ENCODE measurements at places on chromosomes 4 and X. TPM values are rescaled to one million over a fixed set of nuclear protein-coding genes. Genes with fewer than 3 reads are reported as not detected.

The CLDN34 gene
- not detected for total RNA-seq

The CT45A1 gene
- not detected for total RNA-seq

The NEXMIF gene
- total RNA-seq, result 6.6 TPM

The ARAP2 gene
- total RNA-seq, result 12.4 TPM

The KLHL34 gene
- 0.73 TPM for total RNA-seq

The ZMAT1 gene
- total RNA-seq, result 4.3 TPM

The STIM2 gene
- 10.7 TPM for total RNA-seq

The ANKRD50 gene
- total RNA-seq, result 28.3 TPM

The TKTL2 gene
- not detected for total RNA-seq

The TSPAN5 gene
- total RNA-seq, result 13.3 TPM

The REELD1 gene
- total RNA-seq, result not detected

The PFKFB1 gene
- total RNA-seq, result not detected

The CHRDL1 gene
- total RNA-seq, result 320 TPM

The EMCN gene
- 23.8 TPM for total RNA-seq

GRCh38 chrX:148664995-148665394 is 164.6 kb downstream of the AFF2 start:
- no peak overlapping the region for H3K27ac ChIP-seq
- no peaks in the 10 kb centered on the region for H3K36me3 ChIP-seq
- no peak for ATAC-seq
- no peak overlapping the region for H3K4me3 ChIP-seq

DNA sequence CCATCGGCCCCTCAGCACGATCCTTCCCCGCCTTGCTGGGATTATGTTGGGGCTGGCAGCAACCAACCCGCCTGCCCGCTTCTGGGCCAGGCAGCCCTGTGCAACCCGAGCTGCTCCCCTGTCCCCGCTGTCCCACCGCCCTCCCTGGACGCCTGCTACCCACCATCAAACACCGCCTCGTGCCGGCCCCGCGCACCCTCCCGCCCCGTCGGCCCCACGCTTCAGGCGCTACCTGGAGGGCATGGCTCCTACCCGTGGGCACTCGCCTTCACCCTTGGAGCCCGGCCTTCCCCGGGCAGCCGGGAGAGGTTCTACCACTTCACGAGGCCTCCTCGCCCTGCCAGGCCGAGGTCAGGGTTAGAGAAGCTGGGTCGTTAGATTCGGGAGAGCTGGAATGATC is 37.0 kb downstream of the TKTL1 start:
- no peak overlapping the region for H3K4me3 ChIP-seq
- no peaks in the 10 kb centered on the region for H3K4me1 ChIP-seq
- no peak for ATAC-seq
- H3K36me3 ChIP-seq, result no peaks in the 10 kb centered on the region
- no peak overlapping the region for H3K27ac ChIP-seq

DNA sequence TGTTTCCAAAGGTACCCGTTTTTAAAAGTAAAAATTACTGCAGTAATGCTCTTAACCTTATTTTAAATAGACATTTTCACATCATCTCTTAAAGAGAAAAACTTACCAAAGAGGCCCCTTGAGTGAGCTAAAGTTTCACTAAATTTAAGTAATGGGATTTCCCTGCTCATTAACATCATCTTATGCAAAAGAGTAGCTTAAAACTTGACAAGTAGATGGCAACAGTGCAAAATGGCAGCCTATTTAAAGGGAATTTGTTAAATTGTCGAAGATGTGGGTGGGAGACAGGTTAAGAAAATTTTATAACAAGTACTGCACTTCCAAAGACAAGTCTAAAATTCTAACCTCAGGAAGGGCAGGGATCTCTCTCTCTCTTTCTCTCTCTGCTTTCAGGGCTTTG is 271.7 kb upstream of the LDB2 start:
- H3K4me3 ChIP-seq, result no peak overlapping the region
- H3K27me3 ChIP-seq, result no peaks in the 10 kb centered on the region
- no peaks in the 10 kb centered on the region for H3K4me1 ChIP-seq
- H3K27ac ChIP-seq, result no peak overlapping the region
- H3K36me3 ChIP-seq, result no peaks in the 10 kb centered on the region
- ATAC-seq, result no peak

GRCh38 chr4:11724731-11725130 is 296.0 kb upstream of the HS3ST1 start:
- H3K4me3 ChIP-seq, result no peak overlapping the region
- no peak overlapping the region for H3K27ac ChIP-seq
- H3K27me3 ChIP-seq, result no peaks in the 10 kb centered on the region
- no peaks in the 10 kb centered on the region for H3K36me3 ChIP-seq
- ATAC-seq, result no peak

DNA sequence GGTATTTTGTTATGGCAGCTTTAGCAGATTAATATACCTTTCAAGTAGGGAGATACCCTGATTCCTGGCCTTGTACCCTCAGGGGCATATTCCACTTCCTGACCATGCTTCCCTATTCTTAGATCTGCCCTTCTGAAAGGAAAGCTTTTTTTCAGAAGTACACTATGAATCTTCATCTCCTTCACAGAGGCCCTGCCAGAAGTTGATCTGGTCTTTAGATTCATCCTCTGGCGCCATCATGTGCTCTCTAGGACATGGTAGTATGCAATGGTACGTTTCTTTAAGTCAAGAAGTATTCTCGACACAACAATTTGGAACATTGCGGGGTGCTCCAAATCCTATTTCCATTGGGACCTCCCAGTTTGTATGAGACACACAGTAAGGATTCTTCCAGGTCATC is 39.6 kb upstream of the DIPK2B start:
- no peak for ATAC-seq
- H3K4me3 ChIP-seq, result no peak overlapping the region
- H3K36me3 ChIP-seq, result no peaks in the 10 kb centered on the region
- H3K27ac ChIP-seq, result no peak overlapping the region

- no peak for ATAC-seq
- no peaks in the 10 kb centered on the region for H3K4me1 ChIP-seq
- H3K4me3 ChIP-seq, result no peak overlapping the region
- no peaks in the 10 kb centered on the region for H3K27me3 ChIP-seq
- no peaks in the 10 kb centered on the region for H3K36me3 ChIP-seq
- H3K27ac ChIP-seq, result no peak overlapping the region
Measured at GRCh38 chr4:26473893-26474292, 16.4 kb downstream of the CCKAR start.

- H3K36me3 ChIP-seq, result no peaks in the 10 kb centered on the region
- no peak overlapping the region for H3K27ac ChIP-seq
- no peak overlapping the region for H3K4me3 ChIP-seq
- no peaks in the 10 kb centered on the region for H3K27me3 ChIP-seq
- no peak for ATAC-seq
Measured at GRCh38 chrX:150005027-150005426, 66.7 kb upstream of the EOLA2 start.

- no peak overlapping the region for H3K4me3 ChIP-seq
- ATAC-seq, result no peak
- peaks cover 12% of the 10 kb centered on the region for H3K27me3 ChIP-seq
Measured at GRCh38 chr4:110654254-110654635, 31.4 kb upstream of the PITX2 start.

- no peaks in the 10 kb centered on the region for H3K36me3 ChIP-seq
- peak overlapping the region; percentile 29 for H3K27ac ChIP-seq
- H3K27me3 ChIP-seq, result no peaks in the 10 kb centered on the region
- H3K4me1 ChIP-seq, result peaks cover 21% of the 10 kb centered on the region
- peak; percentile 74 for ATAC-seq
Measured at GRCh38 chr4:123248085-123248659, 148.4 kb upstream of the SPRY1 start.

GRCh38 chr4:5882947-5883346 is 9.9 kb downstream of the CRMP1 start:
- H3K27ac ChIP-seq, result no peak overlapping the region
- peaks cover 81% of the 10 kb centered on the region for H3K27me3 ChIP-seq
- ATAC-seq, result no peak
- H3K36me3 ChIP-seq, result no peaks in the 10 kb centered on the region

DNA sequence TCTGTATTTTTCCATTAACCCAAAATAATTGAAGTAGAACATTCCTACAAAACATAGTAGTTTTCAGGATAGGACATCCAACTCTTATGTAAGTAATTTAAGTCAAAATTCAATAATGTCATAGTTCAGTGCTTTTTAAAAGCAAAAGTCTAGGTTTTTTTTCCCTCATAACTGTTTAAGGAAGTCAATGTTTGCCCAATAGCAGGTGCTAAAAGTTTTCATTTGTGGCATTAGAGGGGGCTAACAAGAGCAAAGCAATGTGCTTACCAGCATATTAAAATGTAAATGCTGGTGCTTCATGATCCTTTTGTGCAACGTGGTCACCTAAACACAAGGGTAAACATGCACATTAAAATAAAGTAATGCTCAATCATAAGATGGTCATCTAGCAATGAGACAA is 155.2 kb upstream of the PPP1R2C start:
- no peak for ATAC-seq
- H3K4me3 ChIP-seq, result no peak overlapping the region
- H3K36me3 ChIP-seq, result no peaks in the 10 kb centered on the region
- no peak overlapping the region for H3K27ac ChIP-seq
- H3K27me3 ChIP-seq, result no peaks in the 10 kb centered on the region

- H3K4me1 ChIP-seq, result no peaks in the 10 kb centered on the region
- H3K4me3 ChIP-seq, result no peak overlapping the region
- H3K36me3 ChIP-seq, result peaks cover 50% of the 10 kb centered on the region
- no peak for ATAC-seq
- no peak overlapping the region for H3K27ac ChIP-seq
Measured at GRCh38 chrX:64321507-64321906, 73.7 kb downstream of the MTMR8 start.

- no peaks in the 10 kb centered on the region for H3K27me3 ChIP-seq
- H3K27ac ChIP-seq, result no peak overlapping the region
- H3K4me1 ChIP-seq, result no peaks in the 10 kb centered on the region
- no peaks in the 10 kb centered on the region for H3K36me3 ChIP-seq
- H3K4me3 ChIP-seq, result no peak overlapping the region
- ATAC-seq, result no peak
Measured at GRCh38 chrX:21503593-21503992, 129.4 kb downstream of the CNKSR2 start.

- no peak overlapping the region for H3K27ac ChIP-seq
- no peaks in the 10 kb centered on the region for H3K27me3 ChIP-seq
- no peaks in the 10 kb centered on the region for H3K36me3 ChIP-seq
- no peak overlapping the region for H3K4me3 ChIP-seq
Measured at GRCh38 chr4:158129694-158130093, 43.1 kb downstream of the GASK1B start.

- peaks cover 10% of the 10 kb centered on the region for H3K4me1 ChIP-seq
- no peaks in the 10 kb centered on the region for H3K27me3 ChIP-seq
- no peak for ATAC-seq
Measured at GRCh38 chr4:2290974-2291704, 29.2 kb upstream of the MXD4 start.

- H3K4me1 ChIP-seq, result no peaks in the 10 kb centered on the region
- ATAC-seq, result no peak
- H3K36me3 ChIP-seq, result no peaks in the 10 kb centered on the region
- H3K4me3 ChIP-seq, result no peak overlapping the region
- no peaks in the 10 kb centered on the region for H3K27me3 ChIP-seq
Measured at GRCh38 chrX:105694839-105695238, 127.5 kb upstream of the NRK start.

- H3K27me3 ChIP-seq, result peaks cover 4% of the 10 kb centered on the region
- H3K4me3 ChIP-seq, result no peak overlapping the region
- no peak for ATAC-seq
Measured at GRCh38 chr4:25633541-25633940, 22.1 kb upstream of the SLC34A2 start.

DNA sequence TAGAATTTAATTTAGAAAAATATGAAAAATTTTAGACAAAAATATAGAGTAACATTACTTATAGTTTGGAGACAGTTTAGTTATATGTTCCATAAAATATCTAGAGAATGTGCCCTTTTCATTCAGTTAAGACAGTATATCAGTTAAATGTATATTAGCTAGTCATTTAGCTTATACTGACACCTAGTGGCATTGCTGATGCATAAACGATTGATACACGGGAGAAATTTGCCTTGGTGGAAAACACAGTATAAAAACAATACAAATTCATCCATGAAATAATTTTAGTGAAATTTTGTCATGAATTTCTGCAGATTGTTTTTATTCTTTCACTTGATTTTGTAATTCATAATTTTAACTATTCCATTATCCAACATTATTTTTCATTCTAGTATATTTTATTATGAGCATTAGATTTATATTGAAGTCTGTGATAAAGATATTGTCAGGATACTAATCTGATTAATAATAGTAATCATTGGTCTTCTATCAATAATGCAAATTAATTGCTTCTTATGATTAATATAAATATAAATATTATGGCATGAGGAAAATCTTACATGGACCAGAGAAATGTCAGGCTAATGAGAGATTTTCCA is 219.0 kb downstream of the TLL1 start:
- H3K27me3 ChIP-seq, result no peaks in the 10 kb centered on the region
- H3K36me3 ChIP-seq, result no peaks in the 10 kb centered on the region
- no peak overlapping the region for H3K4me3 ChIP-seq
- H3K27ac ChIP-seq, result no peak overlapping the region
- ATAC-seq, result no peak

- no peaks in the 10 kb centered on the region for H3K36me3 ChIP-seq
- H3K4me1 ChIP-seq, result no peaks in the 10 kb centered on the region
- H3K4me3 ChIP-seq, result no peak overlapping the region
- no peak for ATAC-seq
- no peaks in the 10 kb centered on the region for H3K27me3 ChIP-seq
Measured at GRCh38 chrX:21972721-21973120, 32.2 kb downstream of the SMS start.

GRCh38 chr4:13920901-13921300 is 293.4 kb upstream of the BOD1L1 start:
- peak; percentile 79 for ATAC-seq
- H3K36me3 ChIP-seq, result no peaks in the 10 kb centered on the region
- H3K27me3 ChIP-seq, result no peaks in the 10 kb centered on the region
- H3K4me1 ChIP-seq, result no peaks in the 10 kb centered on the region
- H3K4me3 ChIP-seq, result no peak overlapping the region
- H3K27ac ChIP-seq, result no peak overlapping the region

GRCh38 chrX:153692611-153693156 is 5.0 kb downstream of the SLC6A8 start:
- no peaks in the 10 kb centered on the region for H3K27me3 ChIP-seq
- ATAC-seq, result no peak
- H3K4me3 ChIP-seq, result no peak overlapping the region
- H3K4me1 ChIP-seq, result no peaks in the 10 kb centered on the region
- H3K27ac ChIP-seq, result no peak overlapping the region

DNA sequence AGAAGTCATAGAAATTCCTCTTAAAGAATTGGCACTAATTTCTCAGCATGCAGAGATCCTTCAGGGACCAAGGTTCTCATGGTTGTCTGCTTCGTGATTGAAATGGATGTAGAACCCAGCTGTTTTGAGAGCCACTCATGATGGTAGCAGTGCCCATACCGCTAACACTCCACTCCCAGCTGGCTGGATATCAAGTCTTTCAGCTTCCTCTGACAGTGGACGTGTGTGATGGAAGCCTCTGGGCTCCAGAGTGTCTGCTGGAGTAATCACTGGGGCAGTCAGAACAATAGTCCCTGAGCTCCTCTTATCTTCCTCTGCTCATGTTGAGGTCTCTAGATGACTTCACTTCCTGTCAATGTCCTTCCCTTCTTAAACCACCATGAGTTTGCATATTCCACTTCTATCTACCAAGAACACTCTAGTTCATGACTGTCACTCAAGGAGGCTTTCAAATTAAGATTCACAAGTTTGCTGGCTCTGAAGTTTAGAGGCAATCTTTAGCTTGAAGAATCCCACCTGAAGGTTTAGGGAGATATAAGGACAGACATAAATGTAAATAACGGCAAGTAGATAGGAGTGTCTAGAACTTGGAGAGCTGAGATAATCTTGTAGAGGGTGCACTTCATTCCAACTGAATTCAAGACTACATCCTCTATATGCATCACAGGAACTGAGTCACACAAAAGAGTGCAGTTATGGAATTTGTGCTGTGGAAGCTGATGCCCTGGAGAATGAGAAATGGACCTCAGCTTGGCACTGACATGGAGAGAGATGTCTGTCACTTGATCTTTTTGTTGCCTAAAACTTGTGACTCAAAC is 64.5 kb upstream of the WDR1 start:
- H3K4me1 ChIP-seq, result no peaks in the 10 kb centered on the region
- no peak overlapping the region for H3K4me3 ChIP-seq
- no peaks in the 10 kb centered on the region for H3K36me3 ChIP-seq
- H3K27me3 ChIP-seq, result no peaks in the 10 kb centered on the region
- H3K27ac ChIP-seq, result no peak overlapping the region
